ENCODE measurements at places on chromosomes 5 and 9. TPM values are rescaled to one million over a fixed set of nuclear protein-coding genes. Genes with fewer than 3 reads are reported as not detected.

DNA sequence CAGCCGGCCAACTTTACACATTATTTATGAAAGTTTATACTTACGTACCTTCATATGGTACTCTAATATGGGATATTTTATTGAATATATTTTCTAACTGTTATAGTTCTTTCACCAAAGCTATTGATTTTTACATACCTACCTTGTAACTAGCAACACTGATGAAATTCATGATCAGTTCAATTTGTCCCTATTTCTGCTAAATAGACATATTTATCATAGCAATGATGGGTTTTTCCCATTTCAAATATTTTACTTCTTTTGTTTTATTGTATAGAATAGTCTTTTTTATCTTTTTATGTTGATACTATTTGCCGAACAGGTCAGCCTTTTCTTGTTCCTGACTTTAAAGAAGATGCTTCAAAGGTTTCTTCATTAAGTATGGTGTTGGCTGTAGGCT is 59.0 kb upstream of the CTNND2 start:
- DNase-seq = no peak

- DNase-seq = peak; percentile 61
Measured at GRCh38 chr9:129752900-129753729, at the start of gene PTGES. Gene PTGES, minus strand, starts transcription at chr9:129753042. Its CDS starts 30 bp downstream, at chr9:129753012.

- no peak for DNase-seq
Measured at GRCh38 chr5:16871746-16872339, 64.2 kb downstream of the MYO10 start.

GRCh38 chr5:17896605-17897004 is 262.3 kb downstream of the TAF11L14 start:
- no peak for DNase-seq

DNA sequence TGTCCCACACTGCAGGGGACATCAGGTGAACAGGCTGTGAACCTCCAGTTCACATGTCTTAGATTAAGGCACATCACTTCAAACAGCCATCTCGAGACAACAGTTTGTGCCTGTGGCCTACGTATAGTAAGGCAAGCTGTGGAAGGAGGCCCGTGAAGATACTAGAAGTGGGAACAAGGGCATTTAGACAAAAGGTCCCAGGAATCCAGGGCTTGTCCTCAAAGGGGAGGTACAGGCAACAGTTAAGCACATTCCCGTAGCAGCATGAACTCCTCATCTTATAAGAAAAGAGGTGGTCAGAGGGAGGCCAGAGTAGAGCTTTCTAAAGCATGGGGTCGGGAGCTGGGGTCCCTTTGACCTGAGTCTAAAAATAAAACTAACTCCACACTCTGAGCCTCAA is 122.5 kb upstream of the TRPM3 start:
- DNase-seq = peak; percentile 57

DNA sequence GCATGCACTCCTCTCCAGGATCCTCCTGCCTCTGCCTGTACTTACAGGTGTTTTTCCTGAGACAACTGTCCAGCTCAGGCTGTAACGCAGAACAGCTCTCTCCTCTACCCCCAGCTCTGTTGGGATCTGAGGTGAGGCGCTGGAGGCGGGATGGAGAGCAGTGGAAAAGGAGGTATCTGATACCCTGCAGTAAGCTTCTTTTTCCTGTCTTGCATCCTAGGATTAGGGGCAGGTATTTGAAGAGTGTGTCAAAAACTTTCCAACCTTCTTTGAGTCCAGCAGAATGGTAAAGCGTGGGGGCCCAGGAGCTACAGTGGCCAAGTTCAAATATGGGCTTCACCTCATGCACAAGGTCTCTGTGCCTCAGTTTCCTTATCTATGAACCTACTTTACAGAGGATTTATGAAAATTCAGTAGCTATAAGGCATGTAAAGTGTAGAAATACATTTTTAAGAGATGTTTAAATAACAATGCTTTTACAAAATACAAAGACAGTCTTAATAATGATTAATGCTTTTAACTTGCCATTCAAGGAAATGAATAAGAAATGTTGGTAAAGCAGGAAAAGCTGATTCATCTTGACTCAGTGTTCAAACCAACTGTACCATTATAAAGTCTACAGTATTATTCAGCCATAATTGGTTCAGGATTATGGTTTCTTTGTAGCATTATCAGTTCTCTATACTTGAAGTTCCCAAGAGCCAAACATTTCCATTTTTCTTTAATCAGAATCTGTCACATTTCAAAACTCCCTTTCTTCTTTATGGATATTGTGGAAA is 26.1 kb downstream of the MAP1B start:
- no peak for DNase-seq

- peak; percentile 84 for DNase-seq
Measured at GRCh38 chr5:138352071-138352721, at the start of gene KDM3B. Gene KDM3B, plus strand, starts transcription at chr5:138352685. Its CDS starts 111 bp downstream, at chr5:138352796.

DNA sequence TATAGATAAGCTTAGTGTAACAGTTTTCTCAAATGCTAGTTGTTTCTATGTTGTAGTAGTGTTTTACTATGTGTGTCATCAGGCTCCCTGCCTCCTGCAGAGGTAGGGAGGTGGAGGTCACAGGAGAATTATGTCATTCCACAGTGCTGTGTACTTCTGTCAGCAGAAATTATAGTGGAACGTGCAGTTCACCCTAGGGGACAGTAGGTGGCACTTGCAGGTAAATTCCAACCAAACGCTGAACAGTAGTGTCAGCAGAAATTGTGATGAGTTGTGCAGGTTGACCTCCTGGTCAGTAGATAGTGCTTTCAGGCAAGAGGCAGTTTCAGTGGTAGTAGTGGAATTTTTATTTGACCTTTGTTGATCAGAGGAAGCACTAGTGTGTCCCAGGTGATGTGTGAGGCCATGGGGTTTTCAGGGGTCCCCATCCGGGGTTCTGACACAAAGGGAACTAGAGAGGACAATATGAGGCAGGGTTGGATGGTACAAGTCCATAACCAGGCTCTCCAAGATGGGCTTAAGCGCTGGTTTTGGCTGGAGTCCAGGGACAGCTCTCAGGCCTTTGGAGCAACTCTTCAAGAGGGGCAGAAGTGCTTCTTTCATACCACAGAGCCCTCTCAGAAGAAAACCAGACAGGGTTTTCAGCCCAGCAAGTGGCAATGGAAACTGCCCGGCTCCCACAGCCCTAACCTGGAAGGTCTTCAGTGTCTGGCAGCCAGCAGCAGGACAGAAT is 402.9 kb downstream of the CYLC2 start:
- peak; percentile 36 for DNase-seq

DNA sequence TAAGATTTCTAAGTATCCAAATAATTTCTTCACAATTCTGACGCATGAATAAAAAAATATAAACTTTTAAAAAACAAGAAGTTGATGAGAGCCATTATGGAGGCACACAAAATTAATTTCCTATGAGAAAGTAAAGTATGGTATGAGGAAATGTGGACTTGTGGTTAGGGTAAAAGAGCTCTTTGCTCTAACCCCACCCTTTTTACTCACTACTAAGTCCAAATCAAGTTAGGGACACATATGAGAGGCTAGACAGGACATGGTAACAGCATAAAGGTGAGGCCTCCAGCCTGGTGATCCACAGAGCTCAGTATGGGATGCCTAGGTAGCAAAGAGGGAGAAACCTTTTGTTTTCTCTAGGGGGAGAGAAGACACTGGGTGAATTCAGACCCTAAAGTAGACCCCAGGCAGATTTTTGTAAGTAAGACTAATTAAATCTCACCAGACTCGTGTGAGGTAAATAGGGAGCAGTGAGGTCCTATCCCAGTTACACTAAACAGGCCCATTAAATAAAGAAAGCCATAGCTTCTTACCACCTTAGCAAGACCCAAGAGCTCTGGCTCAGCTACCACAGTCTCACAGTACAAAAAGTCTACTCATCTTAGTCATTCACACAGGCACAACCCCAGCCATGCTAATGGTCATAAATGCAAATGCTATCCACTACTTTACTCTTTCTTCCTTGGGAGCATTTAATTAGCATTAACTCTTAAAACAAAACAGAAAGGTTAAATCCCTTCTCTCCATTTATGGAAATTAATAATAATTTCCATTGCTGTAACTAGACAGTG is 42.6 kb downstream of the MLLT3 start:
- no peak for DNase-seq

DNA sequence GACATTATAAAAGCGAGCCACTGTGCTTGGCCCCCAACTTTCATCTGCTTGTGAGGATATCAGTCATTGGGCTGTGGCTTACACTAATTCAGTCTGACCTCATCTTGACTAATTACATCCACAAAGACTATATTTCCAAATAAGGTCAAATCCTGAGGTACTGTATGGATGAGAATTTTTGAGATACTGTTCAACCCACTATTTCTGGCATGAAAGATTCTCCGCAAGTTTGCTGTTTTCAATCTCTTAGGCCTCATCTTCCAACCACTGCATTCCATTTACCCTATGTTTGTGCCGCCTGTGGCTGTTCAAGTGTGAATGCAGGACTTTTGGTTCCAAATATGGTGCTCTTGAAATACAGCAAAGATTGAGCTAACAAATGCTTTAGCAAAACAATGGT is 400.9 kb upstream of the SGCD start:
- no peak for DNase-seq

DNA sequence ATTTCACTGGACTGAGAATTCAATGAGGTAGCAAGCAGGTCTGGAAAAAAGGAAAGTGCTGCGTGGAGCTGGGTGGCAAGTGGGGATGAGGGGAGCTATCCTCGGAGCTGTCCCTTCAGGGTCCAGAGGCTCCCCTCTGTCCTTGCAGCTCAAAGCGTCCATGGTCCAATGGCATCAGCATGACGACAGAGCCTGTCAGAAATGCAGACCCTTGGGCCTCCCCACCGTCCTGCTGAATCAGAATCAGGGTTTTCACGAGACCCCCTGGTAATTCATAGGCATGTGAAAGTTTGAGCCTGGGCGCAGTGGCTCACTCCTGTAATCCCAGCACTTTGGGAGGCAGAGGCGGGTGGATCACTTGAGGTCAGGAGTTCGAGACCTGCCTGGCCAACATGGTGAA is 5.5 kb downstream of the HIGD2A start:
- no peak for DNase-seq

IRX4 gene
- total RNA-seq = 2.8 TPM

HABP4 gene
- total RNA-seq = 9.9 TPM

RXFP3 gene
- 0.23 TPM for total RNA-seq

ABITRAM gene
- total RNA-seq = 11.5 TPM

MSX2 gene
- total RNA-seq = 0.17 TPM

KCNV2 gene
- not detected for total RNA-seq

TAF11L8 gene
- not detected for total RNA-seq

All from GM23338 (cell line).